ENCODE measurements at places on chromosomes 7 and 10.

DNA sequence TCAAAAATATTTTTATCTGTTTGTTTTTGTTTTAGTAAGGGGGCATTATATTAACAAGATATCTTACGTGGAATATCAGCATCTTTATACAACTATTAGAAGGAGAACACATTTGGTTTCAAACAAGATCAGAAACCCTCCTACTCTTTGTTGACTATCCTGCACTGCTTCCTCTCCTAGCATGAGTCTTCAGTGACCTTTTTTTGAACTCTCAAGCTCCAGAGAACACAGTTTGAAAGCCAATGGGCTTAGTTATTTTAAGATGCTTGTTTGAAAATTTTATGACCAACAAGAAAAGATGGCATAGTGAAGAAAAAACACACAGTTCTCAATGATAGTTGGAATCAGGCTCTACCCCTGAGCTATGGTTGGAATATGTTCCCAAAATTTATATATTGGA lies 37.2 kb upstream of the RTKN2 start:
- no peak for DNase-seq

DNA sequence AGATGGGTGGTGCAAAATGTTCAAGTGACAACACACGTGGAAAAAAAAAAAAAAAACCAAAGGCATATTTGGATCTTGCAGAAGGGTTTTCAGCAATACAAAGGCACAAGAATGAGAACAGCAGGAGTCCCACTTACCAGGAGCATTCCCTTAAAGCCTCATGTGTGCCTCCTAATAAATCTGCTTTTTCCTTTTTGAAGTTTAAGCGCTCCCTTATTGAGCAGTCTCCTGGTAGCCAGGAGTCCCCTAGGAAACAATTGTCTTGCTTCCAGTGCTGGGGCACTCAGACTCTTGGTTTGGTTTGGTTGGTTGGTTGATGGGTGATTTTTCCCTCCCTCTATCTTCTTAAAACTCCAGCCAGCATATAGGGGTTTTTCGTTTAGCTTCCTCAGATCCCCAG lies 321.8 kb upstream of the NFE2L3 start:
- no peak for DNase-seq

GRCh38 chr7:11228515-11228914 lies 254.8 kb downstream of the PHF14 start:
- no peak for DNase-seq

DNA sequence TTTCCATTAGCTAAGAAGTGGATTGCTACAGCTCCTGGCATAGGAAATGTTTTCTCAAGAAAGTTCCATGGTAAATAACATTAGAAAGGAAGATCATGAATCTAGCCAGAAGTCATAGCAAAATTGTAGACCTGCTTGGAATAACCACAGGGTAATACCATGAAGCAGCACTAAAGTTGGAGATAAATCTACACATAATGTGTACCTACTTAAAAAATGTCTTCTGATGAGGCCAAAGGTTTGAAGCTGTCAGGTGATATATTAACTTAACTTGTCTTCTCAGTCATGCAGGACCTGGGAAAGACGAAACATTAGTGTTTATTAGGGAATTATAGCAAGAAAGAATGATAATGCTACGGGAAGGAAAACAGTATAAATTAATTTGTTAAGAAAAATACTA lies 6.3 kb downstream of the CISD1 start:
- DNase-seq = no peak

DNA sequence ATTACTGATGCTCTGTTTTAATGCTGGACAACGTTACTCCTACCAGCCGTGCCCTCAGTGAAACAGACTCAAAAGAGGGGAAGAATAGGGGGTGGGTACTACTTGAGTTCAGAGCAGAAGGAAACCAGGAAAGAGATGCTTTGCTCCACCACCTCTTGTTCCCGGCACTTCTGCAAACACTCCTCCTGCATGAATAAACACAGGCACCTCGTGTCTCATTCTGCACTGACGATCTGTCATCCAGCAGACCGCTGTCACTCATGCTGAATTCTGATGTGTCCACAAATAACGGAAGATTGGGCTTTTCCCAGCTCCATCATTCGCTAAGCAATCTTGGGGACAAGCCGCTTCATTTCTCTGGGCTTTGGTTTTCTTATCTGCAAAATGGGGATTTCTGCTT lies 26.7 kb downstream of the YWHAG start:
- DNase-seq = no peak

GRCh38 chr10:51763746-51764145 lies 64.4 kb upstream of the CSTF2T start:
- DNase-seq = no peak

- DNase-seq = no peak
These were observed at the start of gene AIFM2 for GRCh38 chr10:70132098-70133029. AIFM2 (minus strand) TSS chr10:70132825; CDS start chr10:70124084, 8,741 bp downstream.

- DNase-seq = no peak
These were observed 27.3 kb upstream of the SAMD8 start for GRCh38 chr10:75083972-75084833.

GRCh38 chr10:97640868-97641811 lies 669 bp downstream of the PI4K2A start:
- DNase-seq = no peak

- no peak for DNase-seq
These were observed 175.7 kb downstream of the GFRA1 start for GRCh38 chr10:116097239-116097784.

GRCh38 chr10:104348601-104349000 lies 5.0 kb upstream of the CFAP58 start:
- DNase-seq = no peak

DNA sequence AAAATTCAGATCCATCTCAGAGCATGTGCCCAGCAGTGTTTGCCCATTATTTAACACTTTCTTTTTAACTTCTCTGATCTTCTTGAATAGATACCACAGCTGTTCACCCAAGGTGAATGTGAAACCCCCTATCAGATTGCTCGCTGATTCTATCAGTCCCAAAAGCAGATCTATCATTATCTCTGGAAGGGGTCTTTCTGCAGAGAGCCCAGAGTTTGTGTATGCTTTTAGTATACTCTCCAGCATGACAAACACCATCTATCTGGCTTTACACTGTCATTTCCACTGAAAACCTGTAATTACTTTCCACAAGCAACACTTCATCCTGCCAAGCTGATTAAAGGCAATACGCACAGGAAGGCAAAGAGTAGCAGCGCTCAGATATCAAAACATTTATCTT lies 168.2 kb downstream of the CACNA2D1 start:
- no peak for DNase-seq

DNA sequence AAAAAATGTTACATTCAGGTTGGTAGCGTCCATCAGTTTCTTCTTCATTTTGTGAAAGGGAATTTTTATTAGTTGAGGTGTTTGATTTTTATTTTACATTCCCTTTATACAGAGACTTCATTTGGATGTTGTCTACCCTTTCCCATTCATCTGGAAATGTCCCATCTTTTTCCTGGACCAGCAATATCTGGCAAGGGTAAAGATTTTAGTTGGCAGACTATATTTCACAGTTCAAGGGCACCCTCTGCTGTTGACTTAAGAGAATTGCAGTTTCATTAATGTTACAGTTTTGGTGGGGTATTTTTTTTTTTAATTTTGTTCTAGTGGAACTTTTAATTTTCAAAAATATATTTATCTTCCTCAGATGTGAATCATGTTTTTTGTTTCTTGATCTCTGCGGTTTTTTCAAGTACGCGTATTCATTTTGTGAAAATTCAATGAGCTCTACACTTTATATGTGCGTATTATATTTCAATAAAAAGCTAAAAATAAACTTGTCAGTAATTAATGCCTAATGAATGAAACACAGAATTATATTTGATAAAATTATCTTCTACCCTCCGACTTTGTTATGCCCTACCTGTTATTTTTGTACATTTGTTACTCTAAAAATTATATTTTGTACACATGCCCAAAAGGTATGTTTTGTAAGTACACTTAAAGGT lies 97.9 kb upstream of the KLF14 start:
- no peak for DNase-seq

DNA sequence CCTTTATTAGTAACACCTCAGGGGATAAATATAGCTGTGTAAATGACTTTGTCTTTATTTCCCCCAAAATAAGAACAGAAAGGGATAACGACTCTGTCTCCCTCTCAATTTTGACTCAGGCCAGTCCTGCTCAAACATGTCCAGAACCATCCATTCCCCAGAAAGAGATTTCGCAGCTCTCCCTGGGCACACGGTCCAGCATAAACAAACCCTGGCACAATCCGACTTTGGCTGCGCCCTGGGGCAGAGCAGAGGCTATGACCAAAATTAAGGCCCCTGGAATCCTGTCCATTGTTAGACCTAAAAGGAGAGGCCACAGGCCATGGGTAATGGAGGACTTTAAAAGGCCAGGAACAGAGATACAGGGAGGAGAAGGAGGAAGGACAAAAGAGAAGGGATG lies 99.1 kb downstream of the PRPF18 start:
- no peak for DNase-seq

DNA sequence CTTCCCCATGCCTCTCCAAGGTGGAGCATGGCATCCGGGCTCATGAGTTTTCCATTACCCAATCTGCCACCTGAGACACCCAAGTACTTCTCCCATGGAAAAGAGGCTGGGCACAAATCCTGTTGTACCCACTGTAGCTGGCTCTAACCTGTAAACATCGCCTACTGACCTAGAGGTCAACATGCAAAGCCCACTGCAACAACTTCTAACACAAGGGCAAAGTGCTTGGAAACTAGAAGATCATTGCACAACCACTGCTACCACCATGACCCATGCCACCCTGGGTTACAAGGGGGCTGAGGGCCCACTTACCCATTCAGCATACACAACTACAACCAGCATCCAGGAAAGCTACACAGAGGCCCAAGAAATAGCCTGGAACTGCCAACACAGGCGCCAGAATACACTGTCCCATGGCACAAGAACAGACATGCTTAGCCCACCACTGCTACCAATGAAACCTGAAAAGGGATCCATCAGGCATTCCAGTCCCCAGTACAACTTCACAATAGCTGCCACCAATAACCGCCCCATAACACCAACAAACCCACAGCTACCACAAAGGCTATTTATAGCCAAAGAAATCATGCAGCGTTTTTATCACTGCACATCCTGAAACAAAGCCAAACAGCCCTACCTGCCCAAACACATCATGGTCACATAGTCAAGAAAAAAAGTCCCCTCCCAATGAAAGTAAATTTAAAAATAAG lies 63.4 kb downstream of the RNF32 start:
- DNase-seq = no peak

All from non-pigmented ciliary epithelial cell (primary cell).